ENCODE measurements at places on chromosomes 5 and 9. TPM values are rescaled to one million over a fixed set of nuclear protein-coding genes. Genes with fewer than 3 reads are reported as not detected.

MOB3B gene
- total RNA-seq = 4.4 TPM

EQTN gene
- total RNA-seq = not detected

DNA sequence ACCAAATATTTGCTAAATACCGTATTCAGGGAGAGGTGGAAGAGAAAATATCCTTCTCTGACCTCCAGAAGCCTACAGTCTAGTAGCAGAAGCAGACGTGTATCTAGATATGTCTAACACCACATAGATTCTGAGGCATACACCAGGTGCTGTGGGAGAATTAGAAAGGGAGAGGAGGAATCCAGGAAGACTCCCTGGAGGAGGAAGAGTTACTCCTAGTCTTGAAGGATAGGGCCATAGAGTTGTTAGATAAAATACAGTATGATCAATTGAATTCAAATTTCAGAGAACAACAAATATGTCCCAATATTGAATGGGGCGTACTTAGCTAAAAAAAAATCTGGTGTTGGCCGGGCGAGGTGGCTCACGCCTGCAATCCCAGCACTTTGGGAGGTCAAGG lies 58.7 kb downstream of the TMOD1 start:
- no peak for DNase-seq

GRCh38 chr5:10291692-10292339 lies 15.9 kb downstream of the CMBL start:
- DNase-seq = no peak

GRCh38 chr9:86282979-86283535 lies 719 bp upstream of the ISCA1 start:
- peak; percentile 79 for DNase-seq
